ENCODE measurements at places on chromosomes 2 and 18.

GRCh38 chr18:32049393-32050171 is 31.0 kb downstream of the RNF125 start:
- no peak for DNase-seq

- peak; percentile 63 for DNase-seq
These were observed 29.8 kb downstream of the EPC2 start for GRCh38 chr2:148674063-148675020.

DNA sequence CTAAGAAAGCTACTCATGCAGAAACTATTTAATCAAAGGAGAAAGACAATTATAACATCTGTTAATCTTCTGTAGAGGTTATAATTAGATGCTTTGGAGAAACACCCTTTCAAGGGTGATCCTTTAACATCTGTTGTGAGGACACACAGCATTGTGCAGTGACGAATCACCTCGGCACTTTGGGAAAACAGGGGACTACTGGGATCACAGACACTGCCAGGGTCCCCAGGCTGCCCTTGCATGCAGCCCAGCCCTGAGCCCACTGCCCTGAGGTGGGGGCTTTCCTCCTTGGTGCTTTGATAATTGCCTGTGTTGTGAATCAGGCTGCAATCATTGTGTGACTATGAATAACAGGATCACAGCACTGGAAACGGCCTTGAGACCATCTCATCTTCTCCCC is 10.6 kb downstream of the NCKAP5 start:
- no peak for DNase-seq

DNA sequence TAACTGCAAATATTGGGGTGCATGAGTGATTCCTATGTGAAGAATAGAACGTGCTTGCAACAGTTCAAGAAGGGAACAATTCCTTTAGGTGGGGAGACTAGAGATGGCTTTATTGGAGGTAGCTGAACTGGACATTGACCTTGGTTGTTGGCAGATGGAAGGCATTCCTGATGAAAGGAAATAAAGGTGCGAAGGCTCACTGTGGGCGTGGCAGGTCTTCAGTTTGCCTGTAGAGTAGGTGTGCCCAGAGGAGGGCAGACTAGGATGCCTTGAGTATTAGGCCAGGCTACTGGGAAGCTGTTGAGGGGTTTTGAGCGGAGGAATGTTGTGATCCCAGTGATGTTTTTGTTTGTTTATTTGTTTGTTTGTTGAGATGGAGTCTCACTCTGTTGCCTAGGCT is 2.8 kb downstream of the SPR start:
- DNase-seq, result no peak

- no peak for DNase-seq
These were observed 24.3 kb downstream of the ASAP2 start for GRCh38 chr2:9230881-9231280.

DNA sequence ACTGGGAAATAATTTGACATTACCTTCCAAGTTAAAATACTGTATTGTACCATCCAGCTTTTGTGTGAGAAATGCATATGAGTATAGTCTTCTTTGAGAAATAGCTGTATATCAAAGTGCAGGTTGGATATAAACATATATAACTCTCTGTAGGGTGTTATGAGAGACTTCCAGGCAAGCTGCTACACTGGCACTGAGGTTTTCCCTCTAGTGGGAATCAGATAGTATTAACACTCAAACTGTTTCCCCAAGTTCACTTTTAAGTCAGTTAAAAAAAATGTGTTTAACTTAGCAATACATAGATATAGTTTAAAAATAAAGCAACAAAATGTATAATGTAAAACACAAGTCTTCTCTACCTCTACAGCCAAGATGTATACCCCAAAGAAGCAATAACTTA is 368.4 kb upstream of the SLC8A1 start:
- no peak for DNase-seq

GRCh38 chr18:4444306-4444705 is 10.8 kb downstream of the DLGAP1 start:
- no peak for DNase-seq

DNA sequence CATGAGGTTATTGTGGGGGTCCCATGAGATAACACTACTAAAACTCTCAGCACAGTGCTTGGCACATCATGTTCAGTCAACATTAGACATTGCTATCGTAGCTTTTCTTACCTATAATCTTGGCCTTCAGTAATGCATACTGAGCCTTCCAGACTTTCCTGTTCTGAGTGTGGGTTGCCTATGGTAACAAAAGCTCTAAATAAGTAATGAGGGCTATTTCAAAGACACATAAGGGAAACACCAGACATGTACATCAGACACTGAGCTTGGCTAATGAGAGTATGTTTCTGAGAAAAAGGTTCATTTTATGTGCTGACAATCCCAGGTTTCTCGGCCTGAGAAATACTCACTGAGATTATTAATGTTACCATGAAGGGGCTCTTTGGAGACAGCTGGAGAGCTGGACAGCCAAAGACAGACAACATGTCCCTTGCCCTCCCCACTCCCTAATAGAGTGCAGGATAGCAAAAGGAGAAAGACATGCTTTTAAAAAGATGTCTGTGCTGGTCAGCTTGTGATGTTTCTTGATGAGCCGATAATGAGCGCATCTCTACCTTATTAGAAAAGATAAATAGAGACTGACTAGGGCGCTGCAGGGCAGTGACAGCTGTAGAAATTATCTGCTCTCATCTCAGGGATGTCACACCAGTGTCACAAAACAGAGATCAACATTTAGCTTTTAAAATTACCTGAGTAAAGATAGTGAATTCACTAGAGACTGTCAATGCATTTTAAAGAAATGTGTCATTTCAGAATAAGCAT is 25.4 kb downstream of the POLE4 start:
- no peak for DNase-seq

DNA sequence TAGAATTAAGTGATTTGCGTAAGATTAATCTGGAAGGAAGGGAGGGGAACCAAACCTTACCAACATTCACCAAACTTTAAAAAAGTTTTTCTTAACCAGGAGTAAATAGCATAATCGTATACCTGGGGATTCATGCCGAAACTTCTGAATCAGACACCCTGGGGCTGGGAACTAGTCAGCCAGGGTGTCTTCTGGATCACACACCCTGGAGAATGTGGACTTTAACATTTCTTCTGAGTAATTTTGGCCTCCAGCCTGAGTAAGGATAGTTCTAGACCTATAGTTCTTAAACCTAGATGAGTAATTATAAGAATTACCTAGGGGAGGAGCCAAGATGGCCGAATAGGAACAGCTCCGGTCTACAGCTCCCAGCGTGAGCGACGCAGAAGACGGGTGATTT is 44.1 kb upstream of the MEIS1 start:
- DNase-seq, result no peak

DNA sequence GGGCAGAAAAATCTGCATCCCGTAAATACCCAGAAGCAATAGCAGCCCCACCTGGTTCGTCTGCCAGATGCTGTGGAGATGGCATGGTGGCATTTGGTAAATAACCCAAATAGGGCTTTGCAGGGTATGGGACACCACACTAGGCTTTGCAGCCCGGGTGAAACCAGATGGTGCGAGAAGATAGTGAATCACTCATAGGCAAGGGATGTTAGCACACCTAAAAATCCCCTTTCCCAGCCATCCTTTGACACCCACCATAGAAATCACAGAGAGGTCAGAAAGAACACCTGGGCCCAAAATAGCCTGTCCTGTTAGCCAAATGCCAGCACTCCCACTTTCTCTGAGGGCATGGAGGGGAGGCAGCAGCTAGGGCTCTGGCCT is 47.6 kb downstream of the BCL11A start:
- no peak for DNase-seq

DNA sequence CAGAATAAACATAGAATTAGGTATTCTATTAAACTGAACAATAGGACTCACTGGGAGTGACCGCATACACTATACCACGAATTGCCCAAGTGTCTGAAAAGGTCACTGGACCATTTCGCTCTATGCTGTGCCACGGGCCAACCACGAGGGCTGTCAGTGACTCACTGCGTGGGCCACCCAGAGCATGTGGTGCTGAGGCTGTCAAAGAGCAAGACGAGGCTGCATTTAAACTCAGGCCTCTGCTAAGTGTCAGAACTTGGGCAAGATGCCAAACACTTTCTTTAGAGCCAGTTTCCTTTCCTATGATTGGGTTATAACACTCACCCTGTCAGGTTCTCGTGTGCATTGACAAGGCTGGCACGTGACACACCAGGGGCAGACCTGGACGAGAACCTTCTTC is 97.5 kb downstream of the SH3YL1 start:
- DNase-seq, result no peak

All from iPS DF 6.9 (cell line).